Endodermal cell (in vitro differentiated cells): ENCODE measurements at places on chromosomes 13 and 19. TPM values are rescaled to one million over a fixed set of nuclear protein-coding genes. Genes with fewer than 3 reads are reported as not detected.

GRCh38 chr19:12838182-12838885, at the start of gene MAST1:
Gene MAST1 (plus strand): TSS chr19:12838515. CDS start chr19:12838573, 58 bp downstream.
- DNase-seq: peak; percentile 87

- DNase-seq: peak; percentile 49
Observed at GRCh38 chr19:28569132-28570131, 643.5 kb downstream of the UQCRFS1 start.

DNA sequence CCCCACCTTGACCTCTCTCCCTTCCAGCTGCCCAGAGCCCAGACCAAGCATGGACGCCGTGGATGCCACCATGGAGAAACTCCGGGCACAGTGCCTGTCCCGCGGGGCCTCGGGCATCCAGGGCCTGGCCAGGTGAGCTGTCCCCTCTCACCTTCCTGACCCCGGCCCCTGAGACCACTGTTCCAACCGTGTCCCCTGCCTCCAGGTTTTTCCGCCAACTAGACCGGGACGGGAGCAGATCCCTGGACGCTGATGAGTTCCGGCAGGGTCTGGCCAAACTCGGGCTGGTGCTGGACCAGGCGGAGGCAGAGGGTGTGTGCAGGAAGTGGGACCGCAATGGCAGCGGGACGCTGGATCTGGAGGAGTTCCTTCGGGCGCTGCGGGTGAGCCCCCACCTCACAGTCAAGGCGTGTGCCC, 312 bp downstream of the CAPS start:
- DNase-seq: no peak

The RFPL4A gene
- total RNA-seq: not detected in 2 replicates

DNA sequence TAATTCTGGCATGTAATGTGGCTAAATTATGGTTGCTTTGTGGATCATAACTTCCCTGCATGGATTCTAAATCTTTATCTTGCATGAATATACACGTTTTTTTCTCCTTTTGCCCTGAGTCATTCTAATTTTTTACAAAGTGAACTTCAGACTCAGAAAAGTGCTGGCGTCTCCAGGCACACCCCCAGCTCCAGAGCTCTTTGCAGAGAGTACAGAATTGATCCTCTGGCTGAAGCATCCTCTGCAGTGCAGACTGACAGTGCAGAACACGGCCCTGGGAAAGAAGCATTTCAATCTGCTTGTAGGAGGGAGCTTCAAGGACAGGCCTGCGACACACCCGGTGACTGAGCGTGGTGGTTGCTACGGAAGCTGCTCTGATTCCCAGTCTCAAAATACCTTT, 228.1 kb downstream of the FGF9 start:
- DNase-seq: no peak

DNA sequence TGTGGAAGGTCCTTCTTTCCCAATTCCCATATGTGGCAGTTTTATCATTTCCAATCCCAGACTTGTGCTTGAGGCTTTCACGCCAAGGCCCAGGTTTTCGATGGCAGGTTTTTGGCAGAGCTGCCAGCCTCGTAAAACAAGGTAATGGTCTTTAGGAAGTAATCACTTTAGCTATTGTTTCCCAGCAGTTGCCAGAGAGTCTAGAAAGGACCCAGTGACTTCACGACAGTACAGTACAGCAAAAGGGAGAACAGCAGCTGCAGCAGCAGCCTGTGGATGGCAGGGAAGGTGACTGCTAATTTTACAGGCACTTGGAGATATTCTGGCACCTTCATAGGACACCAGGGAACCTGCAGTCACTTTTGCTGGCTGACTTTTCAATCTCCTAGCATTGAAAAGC, 291.6 kb upstream of the MAB21L1 start:
- no peak for DNase-seq

- peak; percentile 81 for DNase-seq
Observed at GRCh38 chr13:44575741-44576350, at the start of gene TSC22D1. Gene TSC22D1 (minus strand): TSS chr13:44576330. CDS start chr13:44576074, 256 bp downstream.

DNA sequence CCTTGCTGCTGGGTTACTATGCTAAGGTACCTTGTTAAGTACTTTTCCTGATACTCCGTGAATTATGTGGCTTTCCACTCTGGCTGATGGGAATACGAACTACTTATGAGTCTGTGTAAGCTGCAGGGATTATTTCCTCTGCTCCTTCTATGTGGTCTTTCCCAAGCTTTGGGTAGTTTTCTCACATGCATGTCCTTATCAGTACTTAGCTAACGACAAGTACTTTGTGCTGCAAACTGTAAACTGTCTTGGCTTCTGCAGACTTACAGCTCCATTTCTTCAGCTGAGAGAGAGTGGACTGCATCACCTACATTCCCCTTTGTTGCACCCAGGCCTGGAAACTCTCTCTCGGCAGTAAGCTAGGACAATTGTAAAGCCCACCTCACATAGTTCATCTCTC, 76.6 kb downstream of the FGF9 start:
- no peak for DNase-seq

The TNFSF9 gene
- 2.7 to 7.4 TPM (median 3.9 TPM) in 3 replicates for total RNA-seq

DNA sequence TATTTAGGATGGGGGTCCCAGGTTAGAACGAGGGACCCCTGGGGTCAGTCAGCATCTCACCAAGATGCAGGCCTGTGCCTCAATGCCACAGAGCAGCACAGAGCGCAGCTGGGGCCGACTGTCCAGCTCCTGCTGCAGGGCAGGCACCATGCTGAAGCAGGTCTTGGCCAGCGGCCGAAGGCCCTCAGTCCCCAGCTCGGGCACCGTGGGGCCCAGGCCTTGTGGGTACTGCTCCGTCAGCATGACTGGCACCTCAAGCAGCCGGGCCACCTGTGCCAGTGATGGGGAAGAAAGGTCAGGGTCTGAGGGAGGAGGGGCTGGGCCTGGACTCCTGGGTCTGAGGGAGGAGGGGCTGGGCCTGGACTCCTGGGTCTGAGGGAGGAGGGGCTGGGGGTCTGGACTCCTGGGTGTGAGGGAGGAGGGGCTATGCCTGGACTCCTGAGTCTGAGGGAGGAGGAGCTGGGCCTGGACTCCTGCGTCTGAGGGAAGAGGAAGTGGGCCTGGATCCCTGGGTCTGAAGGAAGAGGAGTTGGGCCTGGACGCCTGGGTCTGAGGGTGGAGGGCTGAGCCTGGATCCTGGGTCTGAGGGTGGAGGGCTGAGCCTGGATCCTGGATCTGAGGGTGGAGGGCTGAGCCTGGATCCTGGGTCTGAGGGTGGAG, 5.7 kb downstream of the ISOC2 start:
- DNase-seq: no peak

DNA sequence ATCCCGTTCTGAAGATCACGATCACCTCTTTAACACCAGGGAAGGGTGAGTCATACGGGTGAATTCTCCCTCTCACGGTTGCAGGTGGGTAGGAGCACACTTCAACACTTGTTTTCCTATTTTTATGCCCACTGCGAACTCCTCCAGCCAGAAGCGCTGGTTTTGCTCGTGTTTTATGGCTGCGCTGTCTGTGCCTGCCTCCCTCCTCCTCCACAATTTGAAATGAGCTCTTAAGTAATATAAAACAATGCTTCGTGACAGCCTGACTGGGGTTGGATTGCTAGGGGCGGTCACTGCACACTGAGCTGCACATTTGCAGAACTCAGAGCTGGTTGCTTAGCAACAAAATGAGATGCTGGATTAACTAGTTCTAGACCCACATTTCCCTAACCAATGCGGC, 12.9 kb downstream of the CCDC70 start:
- no peak for DNase-seq

The NANOS3 gene
- total RNA-seq: not detected in 3 replicates

The SLC44A2 gene
- 106 and 114 TPM in 2 replicates for total RNA-seq

The GNG8 gene
- not detected in 2 replicates for total RNA-seq

GRCh38 chr13:39461685-39462266, 141.2 kb downstream of the LHFPL6 start:
- no peak for DNase-seq

The ZIK1 gene
- 13.5 and 15.8 TPM in 2 replicates for total RNA-seq

GRCh38 chr13:26227166-26227971, 5.3 kb upstream of the RNF6 start:
- no peak for DNase-seq

The PSG3 gene
- total RNA-seq: not detected in 2 replicates
